ENCODE measurements at places on chromosomes 11 and 22.
A peak's percentile ranks its signal among the peaks of the same experiment; 100 is the strongest.

DNA sequence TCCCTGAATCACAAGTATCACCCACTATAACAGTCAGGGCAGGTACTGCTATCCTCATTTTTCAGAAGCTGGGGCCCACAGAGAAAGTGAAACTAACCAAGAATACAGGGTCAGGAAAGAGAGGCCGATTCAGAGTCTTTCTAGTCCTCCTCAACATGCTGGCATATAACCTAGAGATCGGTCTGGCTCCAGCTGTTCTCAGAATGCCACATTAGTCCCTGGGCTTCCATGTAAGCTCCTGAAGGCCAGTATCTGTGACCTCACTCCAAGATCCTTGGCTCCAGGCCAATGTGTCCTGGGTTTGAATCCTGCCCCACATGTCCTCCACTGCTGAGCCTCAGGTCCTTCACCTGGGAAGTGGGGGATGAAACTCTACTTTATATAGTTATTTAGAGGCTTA, 50.4 kb downstream of the TENM4 start:
- DNase-seq, result no peak

DNA sequence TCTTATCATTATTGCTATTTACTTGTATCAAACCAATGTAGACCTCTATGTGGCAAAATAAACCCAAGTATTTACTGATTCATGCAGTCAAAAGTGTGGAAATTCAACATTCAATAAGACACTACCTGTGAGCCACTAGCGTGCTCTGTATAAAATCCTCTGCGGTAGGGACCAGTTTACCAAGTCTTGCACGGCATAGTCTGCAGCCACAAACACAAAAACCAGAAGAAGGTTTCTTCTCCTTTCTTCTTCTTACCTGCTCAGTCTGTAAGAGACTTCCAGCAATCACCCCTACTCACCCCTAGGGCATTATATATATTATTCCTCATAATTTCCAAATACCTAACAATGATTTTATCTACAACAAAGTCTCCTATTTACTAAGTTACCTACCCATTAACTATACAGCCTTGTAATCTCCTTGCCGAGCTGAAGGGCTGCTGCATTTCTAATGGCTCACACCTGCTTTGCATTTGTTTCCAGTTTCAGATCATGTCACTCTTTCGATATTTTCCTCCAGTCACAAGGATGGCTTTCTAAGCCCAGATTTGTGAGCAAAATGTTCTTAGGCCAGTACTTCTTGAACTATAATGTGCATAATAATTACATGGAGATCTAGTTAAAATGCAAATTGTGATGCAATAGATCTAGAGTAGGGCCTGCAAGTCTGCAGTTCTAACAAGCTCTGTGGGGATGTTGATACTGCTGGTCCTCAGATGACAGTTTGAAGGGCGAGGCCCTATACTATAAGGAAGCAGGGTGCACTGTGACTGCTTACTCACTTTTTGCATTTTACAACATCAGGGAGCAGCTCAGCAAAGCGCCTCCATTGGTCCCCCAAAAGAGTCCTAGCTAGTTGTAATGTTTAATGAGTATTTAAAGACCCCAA, 191.9 kb upstream of the DDI1 start:
- no peak for DNase-seq

- DNase-seq, result peak; percentile 4
Measured at GRCh38 chr22:35102663-35103062, 36.7 kb downstream of the ISX start.

DNA sequence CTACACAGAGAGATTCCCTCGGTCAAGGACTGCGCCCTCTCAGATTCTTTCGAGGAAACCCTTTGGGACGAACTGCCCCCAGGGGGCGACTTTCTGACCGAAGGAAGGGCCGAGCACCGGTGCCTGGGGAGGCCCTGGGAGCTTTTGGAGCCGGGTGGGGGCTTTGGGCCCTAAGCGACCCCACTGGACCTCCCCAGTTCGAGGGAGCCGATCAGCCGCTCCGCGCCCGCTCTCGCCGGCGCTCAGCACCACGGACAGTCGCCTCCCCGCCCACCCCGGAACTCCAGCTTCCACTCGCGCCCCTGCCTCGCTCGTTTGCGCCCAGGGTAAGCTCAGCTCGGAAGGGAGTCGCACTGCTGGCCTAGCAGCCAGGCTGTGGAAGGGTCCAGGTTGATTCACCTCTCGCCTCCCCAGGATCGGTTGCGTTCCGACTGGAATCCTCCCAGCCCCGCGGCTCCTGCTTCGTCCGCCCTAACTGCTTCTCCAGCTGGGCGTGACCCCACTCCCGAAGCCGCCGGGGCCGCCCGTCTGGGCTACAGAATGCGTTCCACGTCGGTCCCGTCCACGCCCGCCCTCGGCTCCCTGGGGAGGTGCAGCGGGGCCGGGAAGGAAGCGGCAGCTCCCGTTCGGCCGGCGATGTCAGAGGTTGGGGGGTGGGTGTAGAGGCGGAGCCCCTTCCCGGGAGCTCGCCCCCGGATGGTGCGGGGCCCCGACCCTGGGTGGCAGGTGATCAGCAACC, 428 bp downstream of the SCN3B start:
- DNase-seq, result peak; percentile 32

DNA sequence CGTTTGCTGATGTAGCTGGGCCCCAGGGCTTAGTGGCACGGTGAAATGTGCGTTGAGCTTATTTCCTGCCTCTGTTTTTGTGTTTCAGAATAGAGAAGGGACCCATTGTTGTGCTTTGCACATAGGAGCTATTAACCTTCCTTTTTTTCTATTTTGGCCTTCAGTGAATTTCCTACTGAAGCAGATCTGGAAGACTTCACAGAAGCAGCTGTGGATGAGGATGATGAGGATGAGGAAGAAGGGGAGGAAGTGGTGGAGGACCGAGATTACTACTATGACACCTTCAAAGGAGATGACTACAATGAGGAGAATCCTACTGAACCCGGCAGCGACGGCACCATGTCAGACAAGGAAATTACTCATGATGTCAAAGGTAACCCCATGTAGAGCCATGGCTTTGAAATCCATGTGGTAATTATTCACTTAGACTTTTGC, 37.4 kb upstream of the ST14 start:
- peak; percentile 46 for DNase-seq

GRCh38 chr11:33135216-33135615, 26.1 kb downstream of the CSTF3 start:
- DNase-seq, result peak; percentile 7

Data from suppressor macrophage (primary cell).